Omental fat pad (tissue), 4 donors: ENCODE measurements at places on chromosomes 7 and 10.

- no peak for DNase-seq
These were observed 134.3 kb downstream of the CFAP58 start for GRCh38 chr10:104487794-104488438.

DNA sequence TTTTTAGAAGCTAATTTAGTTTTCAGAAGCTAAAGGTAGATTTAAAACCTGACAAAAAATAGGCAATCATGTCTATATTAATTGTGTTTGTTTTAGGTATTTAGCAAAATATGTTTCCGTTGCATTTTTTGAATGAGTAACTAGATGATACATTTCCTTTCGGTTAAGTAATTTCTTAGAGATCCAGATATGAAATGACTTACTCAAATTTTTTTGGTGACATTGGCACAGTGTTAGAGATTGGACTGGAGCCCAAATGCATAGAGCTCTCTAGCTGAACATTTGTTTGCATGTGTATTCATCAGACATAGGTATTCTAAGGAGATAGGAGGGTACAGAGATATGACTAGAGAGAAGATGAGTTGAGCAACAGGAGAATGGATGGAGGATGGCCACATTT is 1.9 kb downstream of the BUB3 start:
- no peak for DNase-seq

DNA sequence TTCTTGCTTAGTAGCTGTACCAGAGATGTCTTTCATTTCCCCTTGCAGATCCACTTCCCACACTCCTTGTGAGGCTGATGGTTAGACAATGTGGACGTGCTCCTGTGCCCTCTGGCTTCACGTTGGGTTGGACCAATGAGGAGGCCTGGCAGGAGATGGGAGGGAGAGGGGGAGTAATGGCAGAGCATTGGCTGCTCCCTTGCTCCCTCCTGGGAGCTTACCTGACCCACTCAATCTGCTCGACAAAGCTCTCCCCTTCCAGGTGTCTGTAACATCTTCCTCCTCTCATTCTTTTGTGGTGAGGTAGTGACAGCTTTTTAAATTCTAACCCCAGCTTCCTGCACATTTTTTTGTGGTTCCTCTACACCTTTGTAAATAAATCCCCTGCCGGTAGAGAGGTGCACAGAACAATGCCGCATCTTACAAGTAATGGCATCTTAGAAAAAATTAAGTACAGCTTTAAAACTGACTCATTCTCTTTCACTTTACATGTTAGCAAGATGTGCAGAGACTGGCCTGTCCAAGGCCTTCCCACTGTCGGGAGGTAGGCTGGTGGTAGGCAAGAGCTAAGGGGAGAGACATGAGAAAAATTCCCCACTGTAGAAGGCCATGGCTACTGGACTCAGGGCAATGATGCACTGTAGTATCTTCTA is 134.3 kb downstream of the HTR7 start:
- DNase-seq = no peak

DNA sequence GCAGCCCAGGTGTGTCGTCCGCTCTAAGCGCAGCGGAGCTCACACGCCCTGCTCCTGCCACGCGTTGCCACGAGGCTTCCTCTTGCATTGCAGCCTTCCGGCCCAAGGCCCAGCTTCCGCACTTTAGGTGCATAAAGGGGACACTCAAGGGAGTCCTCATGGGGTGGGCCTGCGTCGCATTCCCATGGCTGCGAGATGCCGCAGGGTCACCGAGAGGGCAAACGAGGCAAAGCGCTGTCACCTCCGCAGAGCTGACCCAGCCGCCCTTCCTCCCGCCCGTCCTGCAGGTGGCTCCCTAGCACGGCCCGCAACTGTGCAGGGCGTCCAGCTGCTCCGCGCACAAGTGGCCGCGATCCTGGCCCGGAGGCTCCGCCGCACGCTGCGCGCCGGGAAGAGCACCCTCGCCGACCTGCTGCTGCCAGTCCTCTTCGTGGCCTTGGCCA is 283.5 kb downstream of the ABCA13 start:
- DNase-seq = no peak

DNA sequence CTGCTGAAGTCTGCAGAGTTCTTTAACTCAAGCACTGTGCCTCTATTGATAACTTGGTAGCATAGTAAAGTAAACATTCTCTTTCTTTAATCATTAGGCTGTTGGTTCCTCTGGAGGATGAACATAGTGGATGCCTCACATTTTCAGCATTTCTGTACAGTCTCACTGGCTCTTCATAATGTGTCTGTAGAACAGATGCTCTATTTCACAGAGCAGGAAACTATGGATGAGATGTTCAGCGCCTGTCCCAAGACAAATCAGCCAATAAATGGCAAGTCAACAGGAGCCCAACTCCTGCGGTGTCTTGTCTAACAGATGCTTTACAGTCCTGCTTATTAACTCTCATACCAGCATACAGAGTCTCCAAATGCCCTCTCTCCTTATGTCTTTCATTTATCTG is 36.5 kb downstream of the NRBF2 start:
- no peak for DNase-seq

DNA sequence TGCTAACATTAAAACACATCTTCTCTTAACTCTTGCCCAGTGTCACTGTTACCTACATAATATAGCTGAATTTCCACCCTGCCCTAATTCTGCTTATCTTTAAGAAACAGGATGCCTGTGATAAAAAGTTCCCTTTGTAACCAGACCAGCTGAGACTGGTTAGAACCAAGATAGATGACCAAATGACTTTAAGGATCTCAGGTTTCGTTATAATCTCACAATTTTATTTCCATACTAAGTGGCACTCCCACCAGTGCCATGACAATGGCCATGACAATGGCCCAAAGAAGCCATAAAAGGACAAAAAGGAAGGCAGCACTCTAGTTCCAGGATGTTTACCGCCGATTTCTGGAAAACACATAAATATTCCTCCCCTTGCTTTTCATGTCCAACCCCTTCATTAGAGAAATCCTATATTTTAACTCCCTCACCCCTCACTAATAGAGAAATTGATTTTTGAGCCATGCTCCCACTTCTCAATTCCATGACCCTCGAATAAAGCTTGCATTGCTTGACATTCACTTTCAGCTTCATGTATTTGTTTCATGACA is 126.1 kb downstream of the ELAPOR2 start:
- no peak for DNase-seq

GRCh38 chr10:132724446-132724845 is 61.5 kb downstream of the NKX6-2 start:
- no peak for DNase-seq

DNA sequence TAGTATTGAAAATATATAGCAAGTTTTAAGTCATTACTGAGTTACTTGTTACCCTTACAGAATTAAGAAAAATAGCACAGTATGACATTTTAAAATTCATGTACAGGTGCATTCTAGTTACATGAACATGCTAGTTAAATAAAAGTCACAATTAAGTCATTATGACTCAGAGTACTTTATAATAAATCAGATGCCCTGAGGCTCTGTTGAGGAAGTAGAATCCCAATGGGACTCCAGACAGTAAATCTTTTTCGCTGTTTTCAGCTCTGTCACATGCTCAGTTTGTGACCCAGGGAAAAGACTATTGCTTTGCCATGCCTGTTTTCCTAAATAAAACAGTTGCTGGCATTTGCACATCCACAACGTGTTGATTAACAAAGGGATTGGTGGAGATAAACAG is 21.0 kb downstream of the NUDT13 start:
- DNase-seq = no peak

DNA sequence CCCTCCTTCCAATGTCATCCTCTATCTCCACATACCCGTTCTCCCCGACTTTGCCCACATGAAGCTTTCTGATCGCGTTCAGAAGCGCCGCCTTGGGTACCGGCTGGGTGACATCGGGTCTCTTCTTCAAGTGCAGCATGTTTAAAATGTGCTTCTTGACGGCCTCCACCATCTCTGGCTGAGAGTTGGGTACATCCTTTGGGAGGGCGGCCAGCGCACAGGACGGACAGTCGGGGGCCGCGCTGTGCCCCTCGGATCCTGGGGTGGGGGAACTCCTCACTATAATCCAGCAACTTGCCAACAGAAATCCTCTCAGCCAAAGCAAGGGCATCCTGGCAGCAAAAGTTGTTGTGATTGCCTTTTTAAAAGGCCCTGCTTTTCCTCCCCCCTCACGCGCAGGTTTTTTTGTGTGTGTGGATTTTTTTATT is 2.8 kb downstream of the INHBA start:
- no peak for DNase-seq

- DNase-seq = no peak
These were observed 5.4 kb downstream of the TNRC18 start for GRCh38 chr7:5418285-5418582.

DNA sequence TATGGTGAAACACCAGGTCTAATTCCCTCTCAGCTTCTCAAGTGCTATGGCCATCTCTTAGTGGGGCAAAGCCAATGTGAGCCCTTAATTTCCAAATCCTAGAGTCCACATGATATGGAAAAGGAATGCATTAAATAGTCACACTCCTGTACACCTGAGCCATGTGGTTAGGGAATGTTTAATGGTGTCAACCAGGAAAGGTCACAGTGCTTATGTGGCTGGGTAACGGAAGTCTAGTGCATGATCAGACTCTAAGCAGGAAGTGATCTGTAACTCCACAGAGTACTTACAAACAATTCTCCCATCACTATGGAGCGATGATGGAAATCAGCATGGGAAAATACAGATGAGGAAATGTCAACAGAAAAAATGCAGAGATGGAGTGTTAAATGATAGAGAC is 148.8 kb downstream of the MAGI2 start:
- no peak for DNase-seq

GRCh38 chr10:24814568-24815313 is 91.1 kb upstream of the ARHGAP21 start:
- DNase-seq = no peak

DNA sequence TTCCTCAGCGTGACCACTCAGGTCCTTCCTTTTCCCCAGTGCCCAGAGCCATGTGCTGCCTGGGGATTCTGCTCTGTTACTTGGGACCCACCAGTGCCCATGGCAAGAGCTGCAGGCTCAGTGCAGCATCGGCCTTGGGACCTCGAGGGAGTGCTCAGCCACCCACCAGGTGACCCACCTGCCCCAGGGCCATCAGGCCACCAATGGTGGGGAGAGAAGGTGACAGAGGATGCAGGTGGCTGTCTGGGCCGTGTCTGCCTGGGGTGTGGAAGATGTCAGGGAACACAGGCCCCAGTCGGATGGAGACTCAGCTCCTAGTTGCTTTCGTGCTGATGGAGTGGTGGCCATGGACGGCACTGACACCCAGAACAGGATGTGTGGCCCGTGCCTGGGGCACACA is 104.7 kb upstream of the FAM20C start:
- DNase-seq = no peak

DNA sequence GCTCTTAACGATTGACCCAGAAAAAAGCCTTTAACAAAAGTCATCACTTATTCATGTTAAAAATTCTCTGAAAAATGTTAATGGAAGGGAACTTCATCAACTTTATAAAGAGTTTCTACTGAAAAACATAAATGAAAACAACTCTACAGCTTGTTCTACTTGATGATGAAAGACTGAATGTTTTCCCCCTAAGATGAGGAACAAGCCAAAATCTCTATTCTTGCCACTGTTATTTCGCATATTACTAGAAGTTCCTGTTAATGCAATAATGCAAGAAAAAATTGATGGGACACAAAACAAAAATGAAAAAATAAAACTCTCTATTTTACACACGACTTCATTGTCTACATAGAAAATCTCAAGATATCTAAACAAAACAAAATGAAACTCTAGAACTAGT is 249.8 kb upstream of the AKR1E2 start:
- no peak for DNase-seq

DNA sequence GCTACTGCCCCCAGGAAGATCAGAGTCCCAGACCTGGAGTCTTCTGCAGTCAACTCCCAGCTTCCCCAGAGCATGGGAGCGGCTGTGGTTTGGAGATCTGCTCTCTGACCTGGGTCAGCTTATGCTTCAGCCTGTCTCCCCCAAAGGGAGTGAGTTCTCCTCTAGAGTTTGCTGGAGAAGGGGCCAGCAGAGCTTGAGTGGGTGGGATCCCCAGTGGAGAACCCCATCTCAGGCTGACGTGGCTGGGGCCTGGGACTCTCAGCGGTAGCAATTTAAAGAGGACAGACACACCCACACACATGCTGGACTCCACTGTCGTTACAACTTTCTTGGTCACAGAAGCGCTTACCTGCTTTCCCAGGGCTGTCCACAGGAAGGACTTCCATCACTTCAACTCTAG is 6.3 kb downstream of the UNC5B start:
- no peak for DNase-seq

GRCh38 chr7:148093375-148094166 is 497.0 kb upstream of the C7orf33 start:
- no peak for DNase-seq

- DNase-seq = no peak
These were observed 276.3 kb downstream of the GALNT17 start for GRCh38 chr7:71408271-71408670.

- DNase-seq = no peak
These were observed 450.7 kb downstream of the HTR7 start for GRCh38 chr10:90407131-90407530.

GRCh38 chr7:5492020-5492635 is 68.5 kb upstream of the TNRC18 start:
- DNase-seq = no peak

- DNase-seq = no peak
These were observed 146.5 kb downstream of the SEC23IP start for GRCh38 chr10:120039046-120039445.

DNA sequence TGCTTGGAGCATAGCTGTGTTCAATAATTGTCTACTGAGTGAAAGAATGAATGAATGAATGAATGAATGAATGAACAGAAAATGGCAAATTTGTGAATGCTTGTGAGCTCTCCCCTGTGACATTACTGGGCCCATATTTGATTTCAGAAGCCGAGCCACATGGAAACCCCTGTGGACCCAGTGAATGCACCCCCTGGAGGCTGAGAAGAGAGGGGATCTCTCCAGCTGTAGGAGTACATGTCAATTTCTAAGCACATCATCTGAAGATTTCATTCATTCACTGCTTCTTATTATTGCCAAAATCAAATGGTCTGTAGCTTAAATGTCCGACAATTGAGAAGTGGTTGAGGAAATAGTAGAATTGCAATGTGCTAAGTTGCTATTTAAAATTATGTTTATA is 58.3 kb upstream of the DOCK1 start:
- DNase-seq = no peak

GRCh38 chr7:43646603-43647338 is 63.9 kb downstream of the STK17A start:
- no peak for DNase-seq

DNA sequence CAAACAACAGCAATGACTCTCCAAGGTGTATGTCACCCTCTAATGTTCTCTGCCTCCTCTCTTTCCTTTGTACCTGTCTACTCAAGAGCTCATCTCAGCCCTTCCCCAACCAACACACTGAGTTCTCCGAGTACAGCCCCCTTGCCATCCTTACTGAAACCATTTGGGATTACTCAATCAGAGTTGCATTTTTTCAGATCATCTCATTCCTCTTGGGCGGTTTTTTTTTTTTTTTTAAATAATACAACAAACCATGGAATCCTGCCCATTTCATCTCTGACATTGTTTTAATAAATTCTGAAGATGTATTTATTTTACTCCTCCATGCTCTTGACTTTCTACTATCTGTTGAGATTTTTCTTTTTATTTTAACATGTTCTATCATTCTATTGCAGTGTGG is 4.2 kb upstream of the CREB3L2 start:
- no peak for DNase-seq

DNA sequence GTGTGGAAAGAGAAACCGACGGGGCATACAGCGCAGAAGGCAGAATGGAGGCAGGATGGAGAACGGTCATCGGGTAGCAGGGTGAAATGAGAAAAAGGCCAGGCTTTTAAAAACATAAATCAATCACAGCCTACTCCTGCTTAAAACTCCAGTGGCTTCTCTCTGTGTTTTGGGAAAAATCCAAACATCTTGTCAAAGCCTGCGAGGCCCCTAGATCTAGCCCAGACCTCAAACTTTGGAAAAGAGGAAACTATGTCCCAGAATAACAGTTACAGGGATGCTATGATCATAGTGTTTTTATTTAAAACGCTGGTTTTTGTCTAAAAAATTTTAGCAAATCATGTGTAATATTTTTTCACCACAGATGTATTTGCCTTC is 41.1 kb downstream of the PPP1R3C start:
- no peak for DNase-seq
